Coronary artery (tissue), 2 donors: ENCODE measurements at places on chromosomes 4 and X.

GRCh38 chr4:136740326-136740725 is 792.0 kb downstream of the PCDH18 start:
- no peak for DNase-seq

GRCh38 chr4:42816189-42816879 is 76.2 kb upstream of the GRXCR1 start:
- no peak for DNase-seq

DNA sequence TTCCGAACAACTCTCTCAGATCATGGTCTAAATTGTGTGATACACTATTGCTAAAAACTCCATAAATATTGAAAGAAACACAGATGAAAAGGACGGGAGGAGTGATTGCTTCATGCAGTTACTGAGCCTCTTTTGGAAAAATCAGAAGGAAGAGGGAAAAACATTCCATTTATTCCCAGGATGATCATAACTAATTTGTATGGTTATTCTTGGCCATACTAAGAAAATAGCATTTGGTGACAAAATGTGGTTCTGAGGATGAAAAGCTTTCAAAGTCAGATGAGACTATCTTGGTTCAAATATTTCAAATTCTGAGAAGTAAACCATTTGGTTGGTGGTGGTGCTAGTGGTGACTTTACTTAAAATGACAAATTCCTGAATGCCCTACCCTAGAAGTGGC is 305.4 kb upstream of the LDB2 start:
- DNase-seq = no peak

GRCh38 chr4:87853891-87854290 is 21.1 kb downstream of the MEPE start:
- DNase-seq = no peak

- peak; percentile 83 for DNase-seq
Observed at GRCh38 chrX:140712413-140713173, 3.0 kb downstream of the LINC00632 start.

DNA sequence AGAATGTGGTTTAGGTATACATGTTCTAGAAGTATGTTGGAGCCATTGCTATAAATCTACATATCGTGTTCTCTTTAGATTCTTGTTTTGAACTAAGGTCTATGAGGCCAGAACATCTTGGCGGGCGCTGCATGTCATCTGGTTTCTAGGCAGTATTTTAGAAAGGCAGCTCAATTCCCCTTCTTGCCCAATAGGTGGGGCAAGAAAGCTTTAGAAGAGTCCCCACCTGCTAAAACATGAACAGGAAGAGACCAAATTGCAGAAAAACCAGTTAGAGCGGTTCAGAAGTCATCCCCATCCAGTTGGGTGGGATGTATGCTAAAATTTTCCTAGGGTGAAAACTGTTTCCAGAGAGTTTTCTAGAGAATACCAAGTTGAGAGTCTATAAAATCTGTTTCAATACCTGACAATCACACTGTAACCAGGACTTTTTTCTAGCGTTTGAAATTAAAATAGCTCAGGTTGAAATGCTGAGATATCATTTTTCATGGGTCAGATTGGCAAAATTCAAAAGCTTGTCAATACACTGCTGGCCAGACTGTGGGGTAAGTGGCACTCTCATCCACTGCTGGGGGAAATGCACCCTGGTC is 17.5 kb upstream of the SH3KBP1 start:
- DNase-seq = no peak

GRCh38 chr4:4383085-4383484 is 3.8 kb upstream of the NSG1 start:
- DNase-seq = no peak

DNA sequence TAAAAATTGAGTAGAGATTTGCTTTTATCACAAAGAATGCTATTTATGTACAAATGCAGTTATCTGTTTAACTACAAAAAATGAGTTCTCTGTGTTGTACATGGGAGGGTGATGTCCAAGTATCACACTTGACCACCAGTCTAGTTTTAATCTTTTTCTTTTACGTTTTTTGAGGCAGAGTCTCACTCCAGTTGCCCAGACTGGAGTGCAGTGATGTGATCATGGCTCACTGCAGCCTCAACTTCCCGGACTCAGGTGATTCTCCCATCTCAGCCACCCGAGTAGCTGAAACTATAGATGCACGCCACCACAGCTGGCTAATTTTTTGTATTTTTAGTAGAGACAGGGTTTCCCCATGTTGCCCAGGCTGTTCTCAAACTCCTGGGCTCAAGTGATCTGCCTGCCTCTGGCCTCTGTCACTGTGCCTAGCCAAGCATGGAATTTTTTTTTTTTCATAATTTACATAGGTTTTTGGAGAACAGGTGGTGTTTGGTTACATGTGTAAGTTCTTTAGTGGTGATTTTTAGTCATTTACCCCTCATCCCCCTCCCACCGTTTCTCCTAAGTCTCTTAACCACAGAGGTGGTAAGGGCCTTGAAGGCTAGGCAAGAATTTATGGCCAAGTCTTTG is 47.9 kb upstream of the RPA4 start:
- no peak for DNase-seq

DNA sequence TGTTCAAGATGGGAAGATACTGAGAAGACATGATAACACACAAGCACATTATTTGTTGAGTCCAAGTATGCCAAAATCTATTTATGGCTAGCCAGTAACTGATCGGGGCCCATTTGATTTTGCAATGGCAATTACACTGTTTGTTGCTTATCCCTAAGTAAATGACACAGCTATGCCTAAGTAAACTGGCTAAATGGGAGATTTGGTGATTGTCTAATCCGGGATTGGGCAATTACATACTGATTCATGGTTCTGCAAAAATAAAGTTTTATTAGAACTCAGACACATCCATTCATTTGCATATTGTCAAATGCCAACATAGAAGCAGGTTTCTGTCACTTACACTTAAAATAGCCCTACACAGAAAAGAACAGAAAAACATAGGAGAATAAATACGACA is 140.2 kb upstream of the TBL1X start:
- no peak for DNase-seq

DNA sequence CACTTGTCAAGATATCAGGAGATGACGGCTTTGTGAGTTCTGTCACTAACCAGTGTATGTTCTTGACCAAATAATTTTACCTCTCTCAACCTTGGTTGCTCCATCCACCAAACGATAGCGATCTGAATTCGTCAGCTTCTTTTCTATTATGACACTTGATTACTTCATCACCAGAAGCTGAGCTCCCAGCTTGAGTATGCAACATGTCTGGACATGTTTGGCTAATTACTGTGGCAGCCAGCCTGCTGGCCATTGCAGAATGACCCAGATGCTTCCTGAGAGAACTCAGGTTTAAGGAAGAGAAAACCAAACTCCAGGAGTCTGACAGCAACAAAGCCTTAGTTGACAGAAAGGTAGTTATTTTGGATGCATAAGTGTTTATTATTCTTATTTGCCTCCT is 46.4 kb upstream of the PARM1 start:
- DNase-seq = no peak

DNA sequence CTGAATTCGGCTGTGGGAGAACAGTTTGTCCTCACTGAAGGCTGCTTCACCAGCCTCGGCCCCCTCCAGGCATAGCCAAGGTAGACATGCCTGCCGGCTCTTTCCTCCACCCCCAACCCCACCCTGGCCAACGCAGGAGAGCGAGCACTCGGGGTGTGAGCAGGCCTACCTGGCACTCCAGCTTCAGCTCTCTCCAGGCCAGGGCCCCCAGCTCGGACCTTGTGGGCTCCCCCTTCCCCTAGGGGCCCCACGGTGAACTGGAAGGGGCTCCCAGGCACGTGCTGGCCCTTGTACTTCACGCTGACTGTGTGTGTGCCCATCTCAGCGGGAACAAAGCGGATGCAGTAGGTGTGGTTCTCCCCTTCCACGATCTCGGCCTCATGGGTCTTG is 22.4 kb downstream of the FLNA start:
- DNase-seq = no peak

- DNase-seq = no peak
Observed at GRCh38 chrX:30620980-30621618, 32.1 kb upstream of the GK start.

GRCh38 chr4:78592088-78592783 is 40.7 kb downstream of the ANXA3 start:
- no peak for DNase-seq

GRCh38 chr4:98503676-98504075 is 154.7 kb downstream of the TSPAN5 start:
- DNase-seq = no peak

- DNase-seq = no peak
Observed at GRCh38 chrX:12234534-12235329, 96.5 kb downstream of the FRMPD4 start.

- DNase-seq = no peak
Observed at GRCh38 chr4:102815981-102816380, 11.4 kb downstream of the UBE2D3 start.

GRCh38 chr4:69098470-69098869 is 2.2 kb downstream of the UGT2B7 start:
- no peak for DNase-seq

- no peak for DNase-seq
Observed at GRCh38 chr4:127291316-127291715, 341.4 kb upstream of the INTU start.

- no peak for DNase-seq
Observed at GRCh38 chr4:188455062-188455752, 316.0 kb downstream of the TRIML1 start.

- DNase-seq = no peak
Observed at GRCh38 chr4:41325901-41326300, 69.2 kb downstream of the UCHL1 start.

DNA sequence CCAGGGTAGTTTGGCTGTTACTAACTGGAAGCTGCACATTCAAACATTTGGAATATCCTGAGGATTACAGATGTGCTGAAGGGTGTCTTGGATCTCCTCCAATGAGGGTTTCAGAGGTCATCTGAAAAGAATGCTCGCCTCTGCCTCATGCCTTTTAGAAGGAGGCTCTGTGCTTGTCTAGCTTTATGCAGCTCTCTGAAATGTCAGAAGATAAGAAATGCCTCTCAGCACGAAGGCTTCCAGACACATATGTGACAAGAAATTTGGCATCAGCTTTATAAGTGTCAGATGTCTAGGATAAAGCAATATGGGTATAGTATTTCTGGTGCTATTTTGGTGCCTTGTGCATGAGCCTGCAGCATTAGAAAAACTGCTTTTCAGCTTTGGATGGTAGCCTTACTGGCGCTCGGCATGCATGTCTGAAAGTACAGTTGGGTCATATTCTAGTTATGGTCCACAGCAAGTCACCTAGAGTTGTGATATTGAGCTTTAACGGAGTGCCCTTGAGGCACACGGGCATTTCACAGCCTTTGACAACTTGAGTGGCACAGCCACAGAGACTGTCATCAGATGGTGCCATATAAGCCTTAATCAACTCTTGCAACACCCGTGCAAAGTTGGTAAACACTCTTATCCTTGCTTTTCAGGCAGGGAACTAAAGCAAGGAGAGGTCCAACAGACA is 70.8 kb upstream of the PGRMC2 start:
- DNase-seq = no peak

GRCh38 chrX:307261-308111 is 11.1 kb downstream of the GTPBP6 start:
- DNase-seq = no peak

- no peak for DNase-seq
Observed at GRCh38 chr4:5800496-5800895, 89.5 kb downstream of the EVC start.

DNA sequence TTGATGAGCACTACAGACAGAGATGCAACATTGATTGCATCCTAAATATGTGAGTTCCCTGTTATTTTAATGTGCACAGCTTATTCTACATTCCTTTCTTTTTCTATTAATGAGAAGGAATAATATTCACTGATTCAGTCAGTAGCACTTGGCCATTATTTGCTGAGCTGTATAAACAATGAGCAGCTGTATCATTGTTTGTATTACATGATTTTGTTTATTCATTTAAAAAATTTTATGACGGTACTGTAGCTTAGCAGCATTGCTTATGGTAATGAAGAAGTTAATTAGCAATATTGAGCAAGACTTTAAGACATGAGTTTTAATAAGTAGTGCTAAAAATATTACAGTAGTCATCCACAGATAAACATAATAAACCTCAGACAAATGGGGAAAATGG is 582.0 kb downstream of the ADGRL3 start:
- DNase-seq = no peak

GRCh38 chr4:138235419-138235952 is 6.7 kb downstream of the SLC7A11 start:
- no peak for DNase-seq

DNA sequence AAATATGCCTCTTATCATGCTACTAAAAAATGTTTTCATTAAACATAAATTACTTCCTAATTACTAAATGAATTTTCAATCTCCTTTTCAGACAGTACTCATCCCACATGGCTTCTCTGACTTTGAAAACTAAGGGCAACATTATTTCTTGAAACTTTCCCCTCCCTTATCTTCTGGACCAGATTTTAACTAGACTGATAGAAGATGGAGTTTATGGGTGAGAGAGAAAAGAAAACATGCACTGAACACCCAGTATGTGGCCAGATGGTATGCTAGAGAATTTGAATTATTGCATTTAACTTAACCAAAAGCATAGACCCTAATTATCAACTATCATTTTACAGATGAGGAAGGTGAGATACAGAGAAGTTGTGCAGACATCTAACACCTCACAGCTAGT is 16.8 kb downstream of the CNOT6L start:
- no peak for DNase-seq

DNA sequence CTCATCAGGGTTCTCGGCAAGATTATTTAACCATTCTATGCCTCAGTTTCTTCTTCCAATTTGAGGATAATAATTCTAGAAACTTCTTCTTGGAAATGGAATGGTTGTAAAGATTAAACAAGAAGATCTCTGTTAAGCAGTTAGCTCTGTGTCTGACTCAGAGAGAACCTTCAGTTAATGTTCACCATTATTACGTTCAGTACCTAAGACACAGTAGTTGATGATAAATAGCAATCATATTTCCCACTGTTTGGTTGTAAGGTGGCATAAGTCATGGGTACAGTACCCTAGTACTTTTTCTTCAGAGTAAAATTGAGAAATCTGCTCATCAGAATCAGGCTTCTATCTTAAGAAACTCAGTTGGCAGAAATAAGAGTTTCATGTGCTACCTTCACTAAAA is 366.5 kb upstream of the BOD1L1 start:
- DNase-seq = no peak

DNA sequence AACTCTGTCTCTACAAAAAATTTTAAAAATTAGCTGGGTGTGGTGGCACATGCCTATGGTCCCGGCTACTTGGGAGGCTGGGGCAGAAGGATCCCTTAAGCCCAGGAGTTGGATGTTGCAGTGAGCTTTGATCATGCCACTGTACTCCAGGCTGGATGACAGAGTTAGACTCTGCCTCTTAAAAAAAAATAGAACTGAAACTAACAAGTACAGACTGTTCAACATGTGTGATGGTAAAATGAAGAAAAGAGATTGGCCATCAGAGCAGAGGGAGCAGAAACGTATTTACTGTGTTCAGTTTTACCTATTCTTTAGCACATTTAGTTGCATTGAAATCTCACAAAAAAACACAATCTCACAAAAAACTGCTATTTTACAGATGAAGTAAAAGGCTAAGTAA is 77.9 kb upstream of the NAP1L5 start:
- DNase-seq = no peak
